KBM-7 (cell line): ENCODE measurements at places on chromosomes 16 and 17.

DNA sequence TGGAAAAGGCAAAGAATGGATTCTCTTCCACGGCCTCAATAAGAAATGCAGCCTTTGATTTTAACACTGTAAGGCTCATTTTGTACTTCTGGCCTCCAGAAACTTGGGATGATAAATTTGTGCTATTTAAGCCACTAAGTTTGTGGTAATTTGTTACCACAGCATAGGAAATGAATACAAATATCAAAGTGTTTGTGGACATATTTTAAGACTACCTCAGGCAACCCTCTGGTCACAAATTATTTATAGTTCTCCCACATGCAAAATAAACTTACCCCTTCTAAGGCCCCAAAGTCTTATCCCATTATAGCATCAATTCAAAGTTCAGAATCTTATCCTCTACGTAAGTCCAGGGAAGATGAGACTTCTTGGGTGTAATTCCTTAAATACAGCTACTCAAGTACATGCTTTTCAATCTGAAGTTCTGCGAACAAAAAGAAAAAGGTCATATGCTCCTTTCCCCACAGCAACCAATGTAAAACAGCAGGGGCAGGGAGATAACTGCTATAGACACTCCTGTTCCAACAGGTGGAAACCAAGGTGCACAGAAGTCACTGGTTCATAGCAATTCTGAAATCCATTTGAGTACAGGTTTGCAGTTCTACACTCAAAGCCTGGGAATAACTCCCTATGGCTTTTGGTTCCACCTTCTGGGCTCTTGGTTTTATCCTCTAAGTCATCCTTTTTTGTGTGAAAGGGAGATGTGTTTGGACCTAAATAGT is 5.4 kb upstream of the EFCAB13 start:
- peak; percentile 13 for DNase-seq

DNA sequence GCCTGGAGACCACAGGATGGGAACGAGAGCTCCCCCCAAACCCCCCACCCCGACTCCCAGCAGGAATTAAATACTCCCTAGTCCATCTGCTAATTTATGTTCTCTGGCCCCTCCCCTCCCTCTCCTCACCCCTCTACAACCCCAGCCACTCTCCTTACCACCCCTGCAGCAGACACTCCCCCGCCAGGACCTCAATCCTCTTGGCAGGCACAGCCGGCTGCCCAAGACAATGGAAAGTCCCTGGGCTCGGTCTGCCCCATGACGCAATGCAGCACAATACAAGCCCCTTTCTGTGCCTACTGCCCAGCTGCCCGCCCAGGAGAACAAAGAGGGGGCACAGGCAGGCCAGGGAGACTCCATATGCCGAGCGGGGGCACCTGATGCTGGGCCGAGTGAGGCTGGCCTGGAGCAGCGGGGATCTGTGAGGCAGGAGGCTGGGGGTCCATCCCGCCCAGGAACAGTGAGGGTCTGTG is 30.3 kb upstream of the CDC42EP4 start:
- no peak for DNase-seq

DNA sequence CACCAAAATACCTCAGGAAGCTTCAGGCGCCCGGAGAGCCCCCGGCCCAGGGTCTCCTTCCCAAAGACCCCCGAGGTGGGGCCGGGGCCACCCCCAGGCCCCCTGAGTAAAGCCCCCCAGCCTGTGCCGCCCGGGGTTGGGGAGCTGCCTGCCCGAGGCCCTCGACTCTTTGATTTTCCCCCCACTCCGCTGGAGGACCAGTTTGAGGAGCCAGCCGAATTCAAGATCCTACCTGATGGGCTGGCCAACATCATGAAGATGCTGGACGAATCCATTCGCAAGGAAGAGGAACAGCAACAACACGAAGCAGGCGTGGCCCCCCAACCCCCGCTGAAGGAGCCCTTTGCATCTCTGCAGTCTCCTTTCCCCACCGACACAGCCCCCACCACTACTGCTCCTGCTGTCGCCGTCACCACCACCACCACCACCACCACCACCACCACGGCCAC is 6.7 kb upstream of the TMEM88 start:
- DNase-seq, result no peak

DNA sequence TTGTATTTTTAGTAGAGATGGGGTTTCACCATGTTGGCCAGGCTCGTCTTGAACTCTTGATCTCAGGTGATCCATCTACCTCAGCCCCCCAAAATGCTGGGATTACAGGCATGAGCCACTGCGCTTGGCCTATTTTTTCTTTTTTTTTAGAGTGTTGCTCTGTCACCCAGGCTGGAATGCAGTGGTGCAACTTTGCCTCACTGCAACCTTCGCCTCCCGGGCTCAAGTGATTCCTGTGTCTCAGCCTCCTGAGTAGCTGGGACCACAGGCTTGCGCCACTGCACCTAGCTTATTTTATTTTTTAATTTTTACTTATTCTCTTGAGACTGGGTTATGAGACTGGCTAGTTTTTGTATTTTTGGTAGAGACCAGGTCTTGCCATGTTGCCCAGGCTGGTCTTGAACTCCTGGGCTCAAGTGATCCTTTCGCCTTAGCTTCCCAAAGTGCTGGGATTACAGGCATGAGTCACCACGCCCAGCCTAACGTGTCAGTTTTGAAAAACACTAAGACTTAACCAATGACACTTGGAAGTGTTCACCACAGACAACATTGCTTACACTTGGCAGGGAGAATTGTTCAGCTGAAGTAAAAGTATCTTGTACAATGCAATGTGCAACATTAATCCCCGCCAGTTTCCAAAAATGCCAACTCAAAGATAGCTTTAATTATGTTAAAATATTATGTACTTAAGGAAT is 26.9 kb downstream of the ATAD5 start:
- no peak for DNase-seq

DNA sequence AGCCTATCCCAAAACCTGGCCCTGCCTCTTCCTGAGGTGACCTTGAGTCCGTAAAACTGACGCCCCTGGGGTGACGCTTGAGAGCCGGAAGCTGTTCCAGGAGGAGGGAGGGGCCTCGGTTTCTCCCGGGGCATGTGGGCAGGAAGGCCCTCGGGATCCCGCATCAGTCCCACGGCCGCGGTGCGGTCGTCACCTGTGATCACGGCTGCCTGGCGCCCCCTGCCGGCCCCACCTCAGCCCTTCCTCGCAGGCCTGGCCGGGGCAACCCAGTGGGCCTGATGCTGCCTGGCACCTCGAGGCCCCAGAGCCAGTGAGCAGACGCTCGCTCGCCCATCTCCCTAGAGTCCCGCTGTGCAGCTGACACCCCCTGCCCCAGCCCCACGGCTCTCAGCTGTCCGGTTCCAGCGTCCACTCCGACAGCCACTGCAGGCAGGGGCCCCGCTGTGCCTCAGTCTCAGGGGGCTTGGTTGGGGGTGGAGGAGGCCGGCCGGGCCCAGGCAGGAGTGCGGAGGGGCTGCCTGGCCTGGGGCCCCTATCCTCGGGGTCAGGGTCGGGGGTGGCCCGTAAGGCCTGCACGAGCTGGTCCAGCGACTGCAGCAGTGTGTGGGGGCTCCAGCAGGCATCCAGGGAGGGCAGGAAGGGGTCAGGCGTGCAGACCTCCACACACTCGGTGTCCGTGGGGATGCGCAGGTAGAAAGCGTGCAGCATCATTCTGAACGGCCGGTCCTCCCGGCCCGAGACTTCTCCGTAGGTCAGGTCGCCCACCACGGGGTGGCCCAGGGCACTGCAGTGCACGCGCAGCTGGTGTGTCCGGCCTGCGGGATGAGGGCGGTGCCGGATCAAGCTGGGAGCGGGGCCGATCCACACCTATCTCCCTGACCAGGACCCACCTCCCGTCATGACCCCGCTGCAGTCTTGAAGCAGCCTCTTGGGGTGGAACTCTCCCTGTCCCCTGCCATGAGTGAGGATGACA is 2.3 kb downstream of the RPUSD1 start:
- peak; percentile 70 for DNase-seq

GRCh38 chr17:48295362-48296288 is 134.4 kb downstream of the SKAP1 start:
- peak; percentile 47 for DNase-seq

DNA sequence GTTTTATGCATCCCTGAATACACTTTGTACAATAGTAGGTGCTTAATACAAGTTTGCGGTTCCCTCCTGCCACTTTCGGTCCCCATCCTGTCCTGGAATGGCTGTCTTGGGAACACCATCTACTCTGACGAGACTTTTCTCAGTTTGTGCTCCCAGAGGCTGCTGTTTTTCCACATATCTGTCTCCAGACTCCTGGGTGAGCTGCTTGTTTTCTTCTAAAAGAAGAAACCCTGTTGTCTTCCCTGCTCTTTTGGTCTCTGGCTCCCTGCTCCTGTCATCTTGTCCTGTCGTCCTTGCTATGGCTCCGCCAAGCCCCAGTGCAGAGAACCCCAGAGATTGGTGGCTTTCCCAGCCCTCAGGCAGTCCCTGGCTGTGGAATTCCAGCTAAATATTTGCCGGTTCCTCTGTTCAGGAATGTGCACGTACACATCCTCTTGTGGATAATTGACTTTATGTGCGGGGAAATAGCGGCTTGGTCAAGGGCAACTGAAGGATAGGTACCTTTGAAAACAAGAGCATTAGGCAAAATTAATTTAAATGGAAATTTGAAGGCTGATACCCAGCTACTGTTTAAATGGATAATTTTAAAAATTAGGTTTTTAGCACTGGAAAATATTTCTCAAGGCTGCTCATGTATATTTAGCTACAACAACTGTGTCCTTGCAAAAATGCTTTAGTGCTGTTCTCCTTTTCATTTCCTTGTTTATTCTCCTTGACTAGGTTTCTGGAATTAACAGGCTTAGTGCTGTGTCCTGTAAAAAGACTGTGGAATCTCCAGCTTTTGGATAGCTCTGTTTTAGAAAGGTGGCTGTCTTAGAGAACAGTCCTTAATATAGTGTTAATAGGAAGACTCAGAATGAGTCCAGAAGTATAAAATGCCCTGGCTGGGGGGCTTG is 50.2 kb upstream of the SLC12A3 start:
- DNase-seq, result no peak

DNA sequence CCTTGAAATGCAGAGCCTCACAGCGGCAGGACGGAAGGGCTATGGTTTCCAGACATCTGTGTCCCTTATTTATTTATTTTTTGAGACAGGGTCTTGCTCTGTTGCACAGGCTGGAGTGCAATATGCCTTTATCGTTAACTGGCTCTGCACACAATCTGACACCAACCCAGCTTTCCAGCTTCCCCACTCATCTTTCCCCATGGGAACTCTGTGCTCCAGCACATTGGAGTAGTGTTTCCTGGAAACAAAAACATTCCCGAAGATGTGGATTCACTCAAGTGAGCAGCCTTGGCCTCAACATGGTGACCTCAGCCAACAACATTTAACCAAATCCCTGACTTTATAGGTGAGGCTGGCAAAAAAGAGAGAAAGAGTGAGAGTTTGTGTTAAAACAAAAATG is 307.1 kb downstream of the TMEM114 start:
- DNase-seq, result no peak

- DNase-seq, result peak; percentile 71
These were observed 28.3 kb downstream of the VPS35L start for GRCh38 chr16:19583665-19584300.

DNA sequence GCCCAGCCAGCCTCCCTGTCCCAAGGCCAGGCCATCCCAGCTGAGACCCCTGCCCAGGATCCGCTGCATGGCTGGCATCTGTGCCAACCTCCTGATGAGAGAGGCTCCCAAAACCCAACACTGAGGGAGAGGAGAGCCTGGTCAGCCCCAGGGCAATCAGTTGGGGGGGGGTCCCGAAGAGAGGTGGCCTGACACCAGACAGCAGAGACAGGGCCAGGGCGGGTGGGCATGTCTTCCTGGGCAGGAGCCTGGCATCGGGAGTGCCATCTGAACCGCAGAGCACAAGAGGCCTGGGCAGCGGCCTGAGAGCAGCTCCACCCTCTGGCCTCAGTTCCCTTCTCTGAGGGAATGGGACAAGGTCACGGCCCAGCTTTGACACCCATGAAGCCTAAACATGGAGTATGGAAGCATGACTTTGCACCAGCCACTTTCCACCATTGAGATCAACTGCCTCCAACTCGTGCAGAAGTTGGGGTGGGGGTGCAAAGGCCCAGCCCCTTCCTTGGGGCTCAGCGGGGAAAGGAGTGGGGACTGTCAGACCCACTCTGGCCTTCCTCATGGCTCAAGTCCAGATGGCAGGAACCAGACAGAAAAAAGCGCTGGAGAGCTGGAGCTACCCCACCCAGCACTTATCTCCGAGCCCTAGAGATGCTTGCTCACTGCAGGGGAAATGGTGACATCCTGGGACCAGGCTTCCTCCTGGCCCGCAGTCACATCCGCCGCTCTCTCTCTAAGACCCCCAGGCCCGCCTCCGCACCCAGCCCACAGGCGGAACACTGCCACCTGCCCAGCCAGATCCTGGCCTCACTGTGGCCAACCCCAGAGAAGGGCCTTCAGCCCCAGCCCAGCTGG is 9.7 kb downstream of the RHBDF2 start:
- no peak for DNase-seq

GRCh38 chr17:6162216-6162615 is 92.0 kb downstream of the WSCD1 start:
- DNase-seq, result no peak
